Activated naive CD8-positive, alpha-beta T cell treated with anti-CD3 and anti-CD28 coated beads, Interleukin-2, amount 10 ng/mL, durations not matched to agents 7 days and 5 days (primary cell): ENCODE measurements at places on chromosomes 3 and 15. TPM values are rescaled to one million over a fixed set of nuclear protein-coding genes. Genes with fewer than 3 reads are reported as not detected.

GRCh38 chr3:148901987-148902791, 37.1 kb downstream of the CPA3 start:
- no peaks in the 10 kb centered on the region for H3K4me1 ChIP-seq
- no peaks in the 10 kb centered on the region for H3K36me3 ChIP-seq
- no peak overlapping the region for H3K27ac ChIP-seq
- DNase-seq, result no peak

DNA sequence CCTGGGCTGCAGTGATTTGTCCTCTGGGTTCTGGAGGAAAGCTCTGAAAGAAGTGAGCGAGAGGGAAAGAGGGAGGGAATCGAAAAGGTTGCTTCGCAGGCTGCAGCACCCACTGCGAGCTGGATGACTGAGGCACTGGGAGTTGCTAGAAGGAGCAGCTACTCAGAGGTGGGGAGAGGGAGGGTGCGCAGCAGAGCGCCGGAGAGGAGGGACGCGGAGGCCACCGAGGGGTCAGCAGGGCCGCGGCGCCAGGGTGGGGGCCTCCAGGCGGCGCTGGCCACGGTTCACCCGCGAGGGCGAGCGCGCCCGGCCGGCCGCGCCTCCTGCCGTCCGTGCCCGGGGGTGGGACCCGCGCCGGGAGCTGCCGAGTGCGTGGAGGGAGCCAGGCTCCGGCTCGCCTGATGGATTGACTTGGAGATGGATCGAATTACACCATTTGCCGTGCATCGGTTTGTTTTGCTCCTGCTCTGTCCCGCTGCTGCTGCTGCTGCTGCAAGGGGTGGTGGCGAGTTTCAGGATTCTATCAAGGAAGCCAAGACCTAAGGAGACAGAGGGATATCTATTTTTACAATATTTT, at the start of gene SEMA6D:
Gene SEMA6D (plus strand): TSS at position 470 of the 577 bp plus-strand sequence. CDS start 42,294 bp downstream, outside the sequence.
- H3K27me3 ChIP-seq, result peaks cover 53% of the 10 kb centered on the region
- no peaks in the 10 kb centered on the region for H3K36me3 ChIP-seq
- H3K4me3 ChIP-seq, result no peak within 1 kb of the TSS
- DNase-seq, result no peak
- no peak within 1 kb of the TSS for H3K27ac ChIP-seq

- no peaks in the 10 kb centered on the region for H3K27me3 ChIP-seq
- no peak for DNase-seq
- no peaks in the 10 kb centered on the region for H3K4me1 ChIP-seq
- no peak overlapping the region for H3K4me3 ChIP-seq
- no peaks in the 10 kb centered on the region for H3K36me3 ChIP-seq
- no peak overlapping the region for H3K27ac ChIP-seq
Measured at GRCh38 chr3:2137651-2138050, 39.0 kb downstream of the CNTN4 start.

GRCh38 chr15:85540085-85540797, 159.8 kb downstream of the AKAP13 start:
- no peak overlapping the region for H3K27ac ChIP-seq
- H3K4me1 ChIP-seq, result peaks cover 47% of the 10 kb centered on the region
- DNase-seq, result no peak
- H3K27me3 ChIP-seq, result no peaks in the 10 kb centered on the region
- no peak overlapping the region for H3K4me3 ChIP-seq
- peaks cover 18% of the 10 kb centered on the region for H3K36me3 ChIP-seq

DNA sequence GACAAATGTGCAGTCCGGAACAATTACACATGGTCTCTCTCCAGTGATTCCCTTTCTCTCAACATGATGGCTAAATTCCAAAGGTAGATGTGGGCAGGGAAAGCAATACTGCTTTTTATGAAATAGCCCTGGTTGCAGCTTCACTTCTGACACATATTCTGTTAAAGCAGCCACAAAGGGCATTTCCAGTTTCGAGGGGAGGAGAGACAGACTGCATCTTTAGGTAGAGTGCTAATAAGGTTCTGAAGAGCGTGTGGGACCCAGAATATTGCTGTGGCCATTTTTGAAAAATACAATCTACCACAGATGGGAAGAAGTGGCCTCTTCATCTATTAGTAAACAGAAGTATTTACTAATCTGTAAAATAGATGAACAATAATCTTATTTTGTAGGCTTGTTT, 139.3 kb upstream of the PEX5L start:
- no peaks in the 10 kb centered on the region for H3K36me3 ChIP-seq
- H3K4me1 ChIP-seq, result no peaks in the 10 kb centered on the region
- no peak for DNase-seq
- H3K27me3 ChIP-seq, result no peaks in the 10 kb centered on the region
- H3K27ac ChIP-seq, result no peak overlapping the region
- H3K4me3 ChIP-seq, result no peak overlapping the region

DNA sequence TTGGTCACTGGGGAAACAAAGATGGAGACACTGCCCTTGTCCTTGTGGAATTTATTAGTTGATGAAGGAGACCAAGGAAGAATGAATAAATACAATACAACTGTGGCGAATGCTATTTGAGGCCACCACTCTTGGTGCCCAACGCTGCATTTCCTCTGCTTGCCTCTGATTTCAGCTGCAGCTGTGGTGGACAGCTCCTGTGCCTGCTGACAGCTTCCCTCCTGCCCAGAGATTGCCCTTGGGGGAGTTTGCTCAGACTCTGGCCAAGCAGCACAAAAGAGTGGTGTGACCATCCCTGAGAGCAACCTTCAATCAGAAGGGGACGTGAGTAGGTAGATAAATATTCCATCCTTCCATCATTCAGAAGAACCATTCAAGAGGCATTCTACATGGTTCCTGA, 64.6 kb upstream of the FHIT start:
- H3K36me3 ChIP-seq, result no peaks in the 10 kb centered on the region
- peaks cover 27% of the 10 kb centered on the region for H3K27me3 ChIP-seq
- no peaks in the 10 kb centered on the region for H3K4me1 ChIP-seq
- H3K4me3 ChIP-seq, result no peak overlapping the region

- DNase-seq, result no peak
- H3K4me1 ChIP-seq, result no peaks in the 10 kb centered on the region
- H3K27me3 ChIP-seq, result no peaks in the 10 kb centered on the region
- no peaks in the 10 kb centered on the region for H3K36me3 ChIP-seq
- no peak overlapping the region for H3K4me3 ChIP-seq
Measured at GRCh38 chr15:35827141-35827540, 281.2 kb upstream of the DPH6 start.

DNA sequence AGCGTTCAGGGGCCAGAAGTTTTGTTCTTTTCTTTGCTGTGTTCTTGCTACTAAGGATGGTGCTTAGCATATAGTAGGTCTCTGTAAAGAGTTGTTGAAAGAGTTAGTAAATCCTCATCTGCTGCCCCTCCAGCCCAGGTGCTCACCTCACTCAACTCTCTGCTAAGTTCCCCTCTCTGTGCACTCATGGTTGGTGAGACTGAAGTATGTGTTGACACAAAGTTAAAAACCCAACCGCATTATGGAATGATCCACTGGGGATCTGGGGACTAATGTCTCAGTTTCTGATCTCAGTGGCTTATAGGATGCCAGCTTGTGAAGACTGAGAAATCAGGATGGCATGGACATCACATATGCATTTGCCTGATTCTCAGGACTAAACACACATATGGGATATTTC, 13.8 kb downstream of the RYR3 start:
- H3K4me3 ChIP-seq, result no peak overlapping the region
- DNase-seq, result no peak
- no peak overlapping the region for H3K27ac ChIP-seq
- no peaks in the 10 kb centered on the region for H3K27me3 ChIP-seq

Gene ROPN1
- total RNA-seq, result not detected

Gene GPR27
- 0.28 TPM for total RNA-seq
